Stimulated activated CD8-positive, alpha-beta memory T cell treated with anti-CD3 and anti-CD28 coated beads, Interleukin-7, amount 100 ng/mL, for 1 hour (primary cell): ENCODE measurements at places on chromosomes 5 and 9.

- no peak for DNase-seq
These were observed 4.1 kb downstream of the NRARP start for GRCh38 chr9:137297966-137298365.

DNA sequence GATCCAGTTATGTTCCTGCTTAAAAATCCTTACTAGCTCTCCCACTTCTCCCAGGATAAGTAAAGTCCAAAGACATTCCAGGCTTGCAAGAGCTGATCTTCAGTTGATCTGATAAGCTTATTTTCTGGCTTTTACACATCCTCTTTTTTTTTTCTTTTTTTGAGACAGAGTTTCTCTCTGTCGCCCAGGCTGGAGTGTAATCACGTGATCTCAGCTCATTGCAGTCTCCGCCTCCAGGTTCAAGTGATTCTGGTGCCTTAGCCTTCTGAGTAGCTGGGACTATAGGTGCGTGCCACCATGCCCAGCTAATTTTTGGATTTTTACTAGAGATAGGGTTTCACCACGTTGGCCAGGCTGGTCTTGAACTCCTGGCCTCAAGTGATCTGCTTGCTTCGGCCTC lies 37.3 kb upstream of the PTPN3 start:
- no peak for DNase-seq

- no peak for DNase-seq
These were observed 7.4 kb upstream of the CCDC187 start for GRCh38 chr9:136311051-136312008.

- DNase-seq, result no peak
These were observed 30.3 kb upstream of the UHRF2 start for GRCh38 chr9:6382681-6383080.

- no peak for DNase-seq
These were observed 356.3 kb downstream of the CSNK1G3 start for GRCh38 chr5:123868267-123868666.

DNA sequence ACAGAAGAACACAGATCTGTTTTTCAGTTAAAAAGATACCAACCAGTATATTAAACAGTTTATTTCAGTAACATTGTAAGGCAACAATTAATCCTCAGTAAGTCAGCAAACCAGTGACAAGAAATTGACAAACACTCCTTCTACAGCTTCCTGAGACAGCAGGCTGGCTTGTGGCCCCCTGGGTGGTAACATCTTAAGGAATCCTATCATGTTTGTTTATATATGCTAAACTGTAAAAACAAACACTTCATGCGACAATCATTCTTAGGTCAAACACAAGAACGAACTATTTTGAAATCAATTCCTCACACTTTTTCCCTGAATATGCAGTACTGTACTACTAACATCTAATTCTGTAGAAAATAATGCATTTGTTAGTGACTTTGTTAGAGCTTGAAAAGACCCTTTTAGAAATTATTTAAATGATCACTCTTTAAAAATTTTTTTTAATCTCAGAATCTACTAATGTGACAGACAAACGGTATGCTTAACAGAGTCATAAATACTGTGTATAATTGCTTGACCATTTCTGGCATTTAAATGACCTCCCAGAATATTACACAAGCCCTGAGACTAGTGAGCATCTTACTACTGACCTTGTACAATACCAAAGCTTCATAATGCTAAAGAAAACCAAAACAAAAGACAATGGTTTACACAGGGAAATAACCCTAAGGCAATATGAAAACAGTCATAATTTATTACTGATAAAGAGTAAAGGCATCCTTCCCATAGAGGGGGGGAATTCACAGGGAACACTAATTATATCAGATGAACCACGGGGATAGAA lies 48.2 kb downstream of the ERMP1 start:
- no peak for DNase-seq

- no peak for DNase-seq
These were observed 602.6 kb downstream of the CDH12 start for GRCh38 chr5:22250528-22250927.

GRCh38 chr9:127753622-127754021 lies 18.5 kb upstream of the TOR2A start:
- DNase-seq, result no peak

GRCh38 chr5:16935231-16936149 lies 598 bp downstream of the MYO10 start:
- no peak for DNase-seq
